T-helper 22 cell (primary cell): ENCODE measurements at places on chromosomes 11 and 22.

GRCh38 chr11:13681446-13681845 lies 13.0 kb downstream of the FAR1 start:
- DNase-seq: no peak

DNA sequence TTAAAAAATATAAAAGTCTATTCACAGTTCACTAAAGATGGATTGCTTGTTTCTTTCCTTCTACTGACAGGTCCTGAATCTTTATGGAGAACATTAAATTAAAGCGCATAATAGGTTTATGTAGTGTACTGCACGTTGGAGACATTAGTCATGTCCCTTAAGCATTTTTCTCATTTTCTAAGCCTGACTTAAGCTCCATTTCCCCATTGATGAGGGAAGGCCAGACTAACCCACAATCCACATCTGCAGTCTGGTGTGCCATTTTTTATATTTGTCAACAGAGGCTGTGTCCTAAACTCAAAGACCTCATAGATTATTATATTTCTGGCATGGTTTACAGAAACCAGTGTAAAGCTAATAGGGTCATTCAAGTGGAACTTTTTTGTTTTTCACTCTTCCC lies 39.9 kb downstream of the CADM1 start:
- DNase-seq: no peak

- DNase-seq: no peak
Observed at GRCh38 chr11:130636722-130637464, 188.4 kb downstream of the ADAMTS15 start.

DNA sequence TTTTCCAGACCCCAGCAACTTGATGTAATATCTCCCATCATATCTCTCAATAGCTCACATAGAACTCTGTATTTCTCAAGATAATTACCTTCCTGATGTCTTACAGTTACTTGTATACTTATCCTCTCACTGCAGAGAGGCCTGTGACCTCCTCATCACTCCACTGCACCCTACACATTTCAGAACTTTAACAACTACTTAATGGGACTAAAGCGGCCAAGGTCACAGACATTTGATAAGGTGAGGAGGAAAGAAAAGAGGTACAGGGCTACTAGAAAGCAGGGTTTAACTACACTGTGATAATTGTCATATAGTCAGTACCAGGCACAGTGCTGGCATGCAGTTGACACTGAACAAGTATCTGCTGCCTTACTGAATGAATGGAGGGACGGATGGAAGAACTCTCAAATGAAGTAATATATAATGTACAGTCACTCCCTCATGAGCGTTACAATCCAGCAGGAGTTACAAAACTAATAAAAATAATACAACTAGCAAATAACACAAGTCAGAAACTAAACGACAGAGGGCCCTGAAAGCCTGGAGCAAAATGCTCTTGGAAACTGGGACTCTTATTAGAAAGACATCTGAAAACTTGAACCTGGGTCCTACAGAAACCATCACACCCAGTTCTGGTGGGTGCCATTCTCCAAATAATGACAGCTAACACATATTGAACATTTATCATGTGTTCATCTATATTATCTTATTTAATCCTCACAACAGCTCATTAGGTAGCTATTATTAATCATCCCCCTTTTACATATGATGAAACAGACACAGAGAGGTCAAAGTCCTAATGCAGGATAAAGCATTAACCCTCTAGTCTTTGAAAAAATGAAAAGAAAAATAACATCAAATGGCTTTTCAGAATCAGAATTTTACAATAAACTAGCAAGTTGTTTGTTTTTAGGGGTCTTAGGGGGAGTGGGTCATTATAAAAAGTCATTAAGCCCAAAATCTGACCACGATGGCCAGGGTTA lies 14.3 kb downstream of the PI4KA start:
- DNase-seq: no peak

DNA sequence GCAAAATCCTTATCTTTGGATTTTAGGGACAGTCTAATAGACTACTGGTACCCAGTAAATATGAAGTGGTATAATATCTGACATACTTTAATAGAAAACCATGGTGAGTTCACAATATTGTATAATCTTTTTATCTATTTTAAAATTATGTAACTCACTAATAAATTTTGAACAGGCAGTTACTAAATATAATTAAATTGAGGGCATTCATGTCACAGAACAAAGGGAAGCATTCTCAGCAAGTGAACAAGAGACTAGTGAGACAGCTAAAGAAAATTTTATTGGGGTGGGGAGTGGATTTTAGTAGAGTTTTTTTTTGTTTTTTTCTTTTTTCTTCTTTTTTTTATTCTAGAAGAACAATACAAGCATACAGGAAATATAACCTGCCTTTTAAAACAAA lies 55.0 kb downstream of the DNAJC24 start:
- DNase-seq: no peak

GRCh38 chr11:3642071-3642951 lies 519 bp upstream of the ART5 start:
- DNase-seq: peak; percentile 56

- no peak for DNase-seq
Observed at GRCh38 chr11:67366961-67367760, 6.2 kb downstream of the CLCF1 start.

DNA sequence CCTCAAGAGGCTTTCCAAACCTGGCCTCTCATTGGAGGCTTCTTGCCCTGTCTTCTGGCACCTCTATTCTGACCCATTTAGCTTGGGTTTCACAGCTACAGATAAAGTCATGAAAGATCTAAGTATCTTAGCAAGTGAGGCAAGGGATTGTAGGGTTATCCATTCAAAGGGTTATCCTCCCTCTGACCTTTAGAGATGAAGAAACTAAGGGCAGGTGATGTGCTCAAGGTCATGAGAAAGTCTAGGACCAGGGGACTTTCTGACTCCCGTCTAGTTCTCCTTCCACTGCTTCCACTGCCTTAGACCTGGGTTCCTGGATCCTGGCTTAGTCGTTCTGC lies 7.2 kb downstream of the PHOX2A start:
- DNase-seq: no peak

GRCh38 chr22:44884562-44884961 lies 125.2 kb downstream of the PHF21B start:
- DNase-seq: no peak

GRCh38 chr22:21975273-21975672 lies 7.3 kb downstream of the TOP3B start:
- no peak for DNase-seq

- no peak for DNase-seq
Observed at GRCh38 chr11:12765428-12765827, 91.2 kb downstream of the TEAD1 start.

DNA sequence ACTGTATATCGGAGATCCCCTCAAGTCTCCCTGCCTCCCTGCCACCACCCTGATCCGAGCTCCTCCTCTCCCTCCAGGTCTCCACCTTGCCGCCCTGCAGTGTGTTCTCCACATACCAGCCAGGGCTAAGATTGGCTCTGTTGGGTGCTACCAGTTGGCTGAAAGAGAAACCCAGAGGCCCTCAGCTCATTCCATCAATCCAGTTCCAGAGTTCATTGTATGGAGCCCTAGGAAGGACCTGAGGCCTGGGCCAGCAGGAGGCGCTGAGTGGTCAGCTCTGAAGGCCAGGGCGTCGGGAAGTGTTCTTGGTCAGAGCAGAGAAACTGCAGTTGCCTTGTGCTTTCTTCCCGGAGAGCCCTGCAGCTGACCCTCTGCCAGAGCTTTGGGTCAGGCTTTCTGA lies 2.2 kb upstream of the TOP3B start:
- DNase-seq: no peak

- DNase-seq: no peak
Observed at GRCh38 chr11:46345131-46345597, 2.1 kb upstream of the DGKZ start.

DNA sequence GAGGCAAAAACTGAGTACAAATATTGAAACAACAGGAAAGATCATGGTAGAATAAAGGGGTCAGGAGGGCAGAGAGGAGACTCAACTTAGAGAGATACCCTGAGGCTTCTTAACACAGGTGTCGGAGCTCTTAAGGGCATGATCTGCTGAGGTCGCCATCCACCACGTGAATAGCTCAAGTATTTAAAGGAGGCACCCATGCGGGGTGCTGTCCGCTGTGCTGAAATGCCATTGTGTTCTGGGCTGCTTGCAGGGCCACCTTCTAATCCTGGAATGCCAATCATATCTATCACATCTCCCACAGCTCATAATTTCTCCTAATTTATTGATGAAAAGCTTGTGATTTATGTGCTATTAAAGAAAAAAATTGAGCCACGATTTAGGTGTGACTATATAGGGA lies 90.2 kb downstream of the SEZ6L start:
- no peak for DNase-seq

DNA sequence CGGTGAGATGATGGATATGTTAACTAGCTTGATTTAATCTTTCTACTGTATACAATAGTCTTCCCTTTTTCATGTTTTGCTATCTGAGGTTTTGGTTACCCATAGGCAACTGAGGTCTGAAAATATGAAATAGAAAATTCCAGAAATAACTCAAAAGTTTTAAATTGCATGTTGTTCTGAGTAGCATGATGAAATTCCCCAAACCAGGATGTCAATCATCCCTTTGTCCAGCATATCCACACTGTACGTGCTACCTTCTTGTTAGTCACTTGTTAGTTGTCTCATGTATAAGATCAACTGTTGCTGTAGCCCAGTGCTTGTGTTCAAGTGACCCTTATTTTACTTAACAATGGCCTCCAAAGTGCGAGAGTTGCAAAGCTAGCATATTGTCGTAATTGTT lies 21.2 kb upstream of the OR10W1 start:
- DNase-seq: no peak

DNA sequence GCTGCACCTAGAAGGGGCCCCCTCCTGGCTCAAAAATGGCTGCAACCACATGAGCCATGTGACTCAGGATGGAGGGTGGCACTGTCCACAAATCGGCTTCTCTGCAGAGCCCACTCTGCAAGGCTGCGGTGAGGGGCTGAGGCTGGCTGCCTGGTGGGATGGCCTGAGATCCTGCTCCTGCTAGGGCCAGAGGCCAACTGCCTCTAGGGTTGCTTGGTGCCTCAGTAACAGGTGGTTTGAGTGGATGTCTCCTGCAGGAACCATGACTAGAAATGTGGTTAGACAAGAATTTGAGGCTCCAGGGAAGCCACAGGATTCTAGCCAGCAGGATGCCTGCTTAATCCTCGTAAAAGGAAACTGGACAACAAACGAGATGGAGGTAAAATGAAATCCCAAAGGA lies 17.1 kb downstream of the PATZ1 start:
- DNase-seq: no peak

DNA sequence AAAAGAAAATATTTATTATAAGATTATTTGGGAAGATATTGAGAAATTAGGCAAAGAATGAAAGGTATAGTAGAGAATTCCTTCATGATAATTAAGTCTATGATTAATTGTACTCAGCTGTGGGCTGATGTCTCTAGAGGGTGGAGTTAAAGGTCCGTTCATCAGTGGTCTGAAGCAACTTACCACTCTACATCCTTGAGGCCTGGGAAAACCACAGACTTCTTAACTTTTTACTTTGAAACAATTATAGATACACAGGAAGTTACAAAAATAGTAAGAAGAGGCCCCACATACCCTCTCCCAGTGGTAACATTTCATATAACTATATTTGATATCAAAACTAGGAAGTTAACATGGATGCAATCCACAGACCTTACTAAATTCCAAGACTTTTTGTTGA lies 167.0 kb upstream of the NECTIN1 start:
- DNase-seq: no peak

DNA sequence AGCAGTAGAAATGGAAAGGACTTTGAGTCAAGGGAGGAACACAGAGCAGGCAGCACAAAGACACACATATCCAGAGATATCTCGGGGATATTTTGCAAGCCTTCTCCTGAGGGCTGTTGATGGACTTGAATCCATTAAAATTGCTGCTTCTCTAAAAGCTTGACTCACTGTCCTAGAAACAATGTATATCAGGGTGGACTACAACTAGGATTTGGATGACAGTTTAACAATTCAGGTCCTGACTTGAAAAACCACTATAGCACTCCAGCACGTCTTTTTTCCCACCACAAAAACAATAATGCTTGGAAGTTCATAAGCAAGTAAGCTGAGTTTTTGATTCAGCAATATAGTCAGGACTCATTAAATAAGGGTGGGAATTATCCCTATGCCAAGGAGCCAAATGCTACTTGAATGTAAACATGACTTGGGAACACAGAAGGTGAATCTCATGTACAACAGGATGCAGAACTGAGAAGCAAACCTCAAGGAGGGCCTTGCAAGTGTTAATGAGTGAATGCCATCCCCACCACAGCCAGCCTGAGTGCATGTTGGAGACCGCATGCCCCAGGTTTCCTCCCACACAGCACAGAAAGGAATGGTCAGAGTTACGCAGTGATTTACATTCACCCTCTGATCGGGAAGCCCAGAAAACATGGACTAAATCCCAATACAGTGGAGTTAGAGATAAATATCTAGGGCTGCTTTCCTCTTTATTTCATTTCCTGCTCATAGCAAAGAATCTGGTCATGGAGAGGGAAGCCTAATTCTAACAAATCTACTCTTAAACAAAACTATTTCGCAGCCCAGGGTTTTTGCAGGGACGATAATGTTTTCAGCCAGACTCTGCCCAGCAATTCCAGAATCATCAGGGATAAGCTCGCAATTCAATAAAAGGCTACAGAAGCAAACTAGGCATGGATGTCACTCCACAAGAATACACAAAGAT lies 98.4 kb upstream of the OR9G4 start:
- no peak for DNase-seq

- DNase-seq: no peak
Observed at GRCh38 chr11:5923794-5924193, 18.3 kb upstream of the OR56A3 start.

GRCh38 chr11:119362741-119363080 lies 16.2 kb upstream of the MFRP start:
- no peak for DNase-seq

- no peak for DNase-seq
Observed at GRCh38 chr22:21972293-21972779, 10.3 kb downstream of the TOP3B start.

- DNase-seq: no peak
Observed at GRCh38 chr11:10192036-10192435, 102.0 kb downstream of the SBF2 start.

DNA sequence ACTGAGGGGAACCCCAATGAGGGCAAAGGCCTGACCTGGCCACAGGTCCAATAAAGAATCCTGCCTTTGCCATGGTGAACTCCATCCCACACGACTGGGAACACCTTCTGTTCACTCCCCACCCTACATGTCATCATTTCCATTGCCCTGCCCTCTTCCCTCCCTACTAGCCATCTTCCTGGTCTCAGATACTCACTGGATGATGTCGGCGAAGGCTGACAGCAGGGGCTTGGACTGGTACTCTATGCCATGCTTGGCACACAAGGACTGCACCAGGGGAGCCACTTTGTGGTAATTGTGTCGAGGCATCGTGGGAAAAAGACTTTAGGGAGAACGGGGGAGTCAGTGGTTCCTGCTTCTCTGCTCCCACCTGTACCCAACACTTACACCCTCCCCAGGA lies 9.9 kb downstream of the FEN1 start:
- DNase-seq: no peak

GRCh38 chr11:76135491-76135890 lies 70.8 kb downstream of the WNT11 start:
- DNase-seq: no peak
